ENCODE measurements at places on chromosomes 4 and X. TPM values are rescaled to one million over a fixed set of nuclear protein-coding genes. Genes with fewer than 3 reads are reported as not detected.

TRPC3 gene
- total RNA-seq: 1.7 TPM

GAB1 gene
- total RNA-seq: 33.0 TPM

ESX1 gene
- total RNA-seq: not detected

FAM241A gene
- total RNA-seq: 4.4 TPM

CSAG1 gene
- total RNA-seq: not detected

VSIG4 gene
- 66.9 TPM for total RNA-seq

RAB39B gene
- total RNA-seq: 1.4 TPM

HMGN5 gene
- 5.7 TPM for total RNA-seq

SLC10A7 gene
- total RNA-seq: 16.8 TPM

HPSE gene
- 3.3 TPM for total RNA-seq

MAGEE2 gene
- total RNA-seq: not detected

IGSF1 gene
- 1.1 TPM for total RNA-seq

GRCh38 chrX:132266583-132267355 is 47.5 kb upstream of the RAP2C start:
- no peak for DNase-seq

DNA sequence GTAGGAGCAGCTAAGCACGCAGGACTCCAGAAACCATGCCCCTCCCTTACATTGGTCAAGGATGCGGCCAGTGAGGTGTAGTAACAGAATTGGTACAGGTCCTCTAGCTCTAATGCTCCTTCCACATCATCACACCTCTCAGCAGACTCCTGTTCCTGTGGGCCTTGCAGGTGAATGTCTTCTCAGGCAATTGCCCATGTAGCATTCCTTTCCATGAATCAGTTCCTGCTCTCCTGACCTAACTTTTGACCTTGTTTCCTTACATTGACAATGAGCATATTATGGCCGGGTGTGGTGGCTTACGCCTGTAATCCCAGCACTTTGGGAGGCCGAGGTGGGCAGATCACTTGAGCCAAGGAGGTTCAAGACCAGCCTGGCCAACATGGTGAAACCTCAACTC is 31.3 kb downstream of the MAP7D3 start:
- DNase-seq: no peak

GRCh38 chrX:140815868-140816267 is 106.3 kb downstream of the LINC00632 start:
- DNase-seq: no peak

DNA sequence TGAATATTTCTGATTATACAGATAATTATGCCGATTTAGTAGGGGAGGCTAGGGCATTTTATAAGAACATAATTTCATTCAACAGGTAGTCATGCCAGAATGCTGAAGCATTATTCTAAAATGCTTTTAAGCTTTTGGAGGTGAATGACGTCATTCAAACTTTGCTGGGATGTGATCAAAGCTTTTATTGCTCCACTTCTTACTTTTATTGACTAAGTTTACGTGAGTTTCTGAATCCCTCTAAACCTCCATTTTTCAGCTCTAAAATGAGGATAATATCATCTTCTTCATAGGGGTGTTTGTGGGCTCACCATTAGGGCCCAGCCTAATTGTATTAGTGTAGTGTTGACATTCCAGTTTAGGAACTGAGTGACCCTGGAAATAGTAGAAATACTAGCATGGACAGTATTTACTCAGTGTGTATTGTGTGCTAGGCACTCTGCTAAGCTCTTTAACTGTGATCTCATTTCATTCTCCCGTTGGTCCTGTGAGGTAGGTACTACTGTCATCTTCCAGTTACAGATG is 3.0 kb downstream of the WWC2 start:
- DNase-seq: no peak

- peak; percentile 33 for DNase-seq
Measured at GRCh38 chrX:56729152-56729850, at the start of gene NBDY. Gene NBDY, plus strand, starts transcription at chrX:56729243. Its CDS starts 111 bp downstream, at chrX:56729354.

DNA sequence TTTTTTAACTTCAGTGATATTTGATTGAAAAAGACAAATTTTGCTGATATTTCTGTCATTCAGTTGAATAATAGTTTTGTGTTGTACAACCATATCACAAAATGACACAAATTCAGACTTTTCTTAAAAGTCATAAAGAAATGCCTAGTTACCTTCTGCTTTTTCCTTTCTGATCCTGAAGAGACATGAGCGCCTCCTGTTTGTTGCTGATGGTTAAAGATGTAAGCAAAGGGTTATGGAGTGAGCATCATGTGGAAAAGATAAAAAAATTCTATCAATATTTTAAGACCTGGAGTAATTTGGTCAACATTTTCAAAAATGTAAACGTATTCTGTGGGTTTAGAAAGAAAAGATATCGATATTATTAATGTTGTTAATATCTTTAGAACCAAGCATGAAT is 669.9 kb upstream of the NR3C2 start:
- DNase-seq: no peak

- no peak for DNase-seq
Measured at GRCh38 chr4:87046121-87046551, 111.3 kb downstream of the AFF1 start.

- DNase-seq: no peak
Measured at GRCh38 chrX:132258509-132258908, 39.3 kb upstream of the RAP2C start.

DNA sequence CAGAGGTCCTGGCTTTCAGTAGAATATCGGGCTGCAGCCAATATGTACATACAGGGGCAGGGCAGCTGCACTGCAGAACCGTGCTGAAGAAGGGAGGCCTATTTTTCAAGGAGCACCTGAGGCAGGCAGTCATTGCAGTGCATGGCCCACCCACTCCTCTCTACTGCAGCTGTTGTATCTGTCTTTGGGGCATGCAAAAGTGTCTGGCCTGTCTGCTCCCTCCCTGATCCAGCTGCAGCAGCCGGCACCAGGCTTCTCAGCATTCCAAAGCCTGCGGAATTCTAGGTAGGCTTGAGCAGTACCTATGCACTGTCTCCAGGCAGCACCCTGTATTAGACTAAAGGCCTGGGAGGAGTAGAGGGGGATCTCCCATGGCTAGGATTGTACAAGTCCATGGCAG is 415.2 kb upstream of the MAGEB16 start:
- DNase-seq: no peak

GRCh38 chr4:48205107-48205506 is 64.5 kb downstream of the TEC start:
- DNase-seq: no peak

- DNase-seq: no peak
Measured at GRCh38 chr4:56466910-56467283, 520 bp upstream of the SRP72 start.

- DNase-seq: no peak
Measured at GRCh38 chr4:170339522-170339921, 249.8 kb upstream of the AADAT start.

DNA sequence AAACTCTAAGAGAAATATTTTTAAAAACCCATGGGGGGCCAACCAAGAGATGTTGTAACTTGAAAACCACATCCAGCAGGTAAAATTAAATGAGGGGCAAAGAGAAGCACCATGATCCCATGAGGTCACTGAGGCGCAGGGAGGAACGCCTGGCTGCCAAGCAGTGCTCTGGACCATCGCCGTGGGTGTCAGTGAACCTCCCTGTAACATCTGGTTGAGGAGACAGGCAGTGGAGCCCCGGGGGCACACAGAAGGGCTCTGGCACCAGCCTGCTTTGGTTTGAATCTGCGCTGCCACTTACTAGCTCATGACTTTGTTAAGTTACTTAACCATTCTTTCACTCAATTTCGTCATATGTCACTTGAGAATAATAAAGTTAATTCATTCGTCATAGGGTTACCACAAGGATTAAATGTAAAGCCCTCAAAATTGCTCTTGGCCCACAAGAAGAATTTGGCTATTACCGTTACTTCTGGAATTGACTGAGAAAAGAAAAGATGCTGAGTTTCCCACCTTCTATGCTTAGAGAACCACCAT is 41.6 kb upstream of the SLC25A4 start:
- no peak for DNase-seq

GRCh38 chr4:2303121-2303685 is 41.3 kb upstream of the MXD4 start:
- DNase-seq: no peak

DNA sequence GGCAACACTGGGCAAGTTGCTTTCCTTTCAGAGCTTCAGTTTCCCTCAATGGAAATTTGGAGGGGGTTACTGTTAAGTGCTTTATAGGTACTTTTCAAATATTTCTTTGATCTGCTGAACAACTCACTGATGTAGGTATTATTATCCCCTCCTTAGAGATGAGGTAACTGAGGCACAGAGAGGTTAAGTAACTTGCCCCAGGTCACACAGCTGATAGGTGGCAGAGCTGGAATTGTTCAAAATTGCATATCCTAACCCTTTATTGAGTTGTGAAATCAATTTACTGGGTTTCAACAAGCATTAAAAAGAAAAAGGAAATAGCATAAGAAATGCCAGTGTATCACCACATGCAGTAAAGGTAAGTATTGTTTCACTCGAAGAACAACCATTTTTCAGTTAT is 6.6 kb downstream of the PPP1R3F start:
- no peak for DNase-seq

GRCh38 chrX:21975812-21976211 is 35.3 kb downstream of the SMS start:
- no peak for DNase-seq

DNA sequence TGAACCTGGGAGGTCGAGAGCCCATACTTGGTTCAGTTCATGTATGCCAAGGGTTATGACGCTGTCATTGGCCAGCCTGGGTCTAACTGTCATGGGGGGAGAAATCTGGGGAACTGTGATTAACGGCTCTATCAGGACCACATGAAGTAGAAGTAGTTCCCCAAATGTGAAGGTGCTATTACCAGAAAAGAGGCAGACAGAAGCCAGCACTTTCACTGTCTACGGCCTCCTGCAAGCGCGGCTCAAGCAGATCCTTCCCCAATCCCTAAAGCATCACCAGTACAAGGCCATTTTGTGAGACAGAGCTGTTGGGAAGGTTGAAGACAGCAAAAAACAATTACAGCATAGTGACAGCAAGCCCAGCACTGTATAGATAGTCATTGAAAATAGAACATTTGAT is 37.5 kb downstream of the HOPX start:
- DNase-seq: no peak

DNA sequence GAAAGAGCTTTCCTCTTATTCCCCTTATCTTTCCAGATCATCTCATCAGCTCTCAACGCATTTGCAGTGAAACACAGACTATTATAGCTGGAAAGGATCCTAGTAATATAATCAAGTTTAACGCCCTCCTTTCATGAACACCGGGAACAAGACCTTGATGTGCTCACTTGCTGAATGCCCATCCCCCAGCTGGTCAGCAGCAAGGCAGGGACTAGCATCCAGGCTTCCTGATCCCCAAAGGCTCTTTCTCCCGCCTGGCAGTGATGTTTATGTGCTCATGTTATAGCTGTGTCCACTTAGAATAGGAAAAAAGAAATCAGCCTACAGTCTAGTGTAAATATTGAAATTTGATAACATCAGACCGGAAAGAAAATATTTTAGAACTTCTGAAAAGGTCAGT is 24.6 kb downstream of the GPC4 start:
- DNase-seq: peak; percentile 11

DNA sequence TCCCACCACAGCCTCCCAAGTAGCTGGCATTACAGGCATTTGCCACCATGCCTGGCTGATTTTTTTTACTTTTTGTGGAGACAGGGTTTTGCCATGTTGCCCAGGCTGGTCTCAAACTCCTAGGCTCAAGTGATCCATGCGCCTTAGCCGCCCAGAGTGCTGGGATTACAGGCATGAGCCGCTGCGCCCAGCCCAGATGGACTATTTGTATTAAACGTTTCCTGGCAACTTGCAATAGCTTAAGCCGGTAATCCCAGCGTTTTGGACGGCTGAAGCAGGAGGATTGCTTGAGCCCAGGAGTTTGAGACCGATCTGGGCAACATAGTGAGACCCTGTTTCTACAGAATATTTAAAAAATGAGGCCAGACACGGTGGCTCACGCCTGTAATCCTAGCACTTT is 18.4 kb downstream of the UBE2K start:
- DNase-seq: no peak

Measured in transverse colon (tissue), 4 donors.